ENCODE measurements at places on chromosomes 12 and 14.

DNA sequence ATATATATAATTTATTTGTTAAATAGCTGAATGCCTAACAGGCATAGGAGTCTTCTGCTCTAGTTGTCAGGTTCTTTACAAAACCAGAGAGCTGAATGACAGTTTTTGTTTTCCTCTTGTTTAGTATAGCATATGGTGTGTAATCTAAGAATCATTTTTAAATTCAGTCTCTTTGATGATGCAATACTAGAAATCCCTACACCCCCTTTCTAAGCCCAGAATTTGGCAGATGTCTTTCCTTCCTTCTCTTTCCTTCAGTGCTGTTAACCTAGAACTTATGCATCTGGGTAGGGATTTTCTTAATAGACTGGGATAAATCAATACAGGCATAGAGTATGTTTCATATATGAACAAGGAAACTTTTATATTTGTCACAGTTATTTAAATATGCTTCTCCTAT, 198.1 kb downstream of the KCNH5 start:
- DNase-seq = no peak

GRCh38 chr12:65556676-65557437, 267.4 kb upstream of the HMGA2 start:
- peak; percentile 84 for DNase-seq

DNA sequence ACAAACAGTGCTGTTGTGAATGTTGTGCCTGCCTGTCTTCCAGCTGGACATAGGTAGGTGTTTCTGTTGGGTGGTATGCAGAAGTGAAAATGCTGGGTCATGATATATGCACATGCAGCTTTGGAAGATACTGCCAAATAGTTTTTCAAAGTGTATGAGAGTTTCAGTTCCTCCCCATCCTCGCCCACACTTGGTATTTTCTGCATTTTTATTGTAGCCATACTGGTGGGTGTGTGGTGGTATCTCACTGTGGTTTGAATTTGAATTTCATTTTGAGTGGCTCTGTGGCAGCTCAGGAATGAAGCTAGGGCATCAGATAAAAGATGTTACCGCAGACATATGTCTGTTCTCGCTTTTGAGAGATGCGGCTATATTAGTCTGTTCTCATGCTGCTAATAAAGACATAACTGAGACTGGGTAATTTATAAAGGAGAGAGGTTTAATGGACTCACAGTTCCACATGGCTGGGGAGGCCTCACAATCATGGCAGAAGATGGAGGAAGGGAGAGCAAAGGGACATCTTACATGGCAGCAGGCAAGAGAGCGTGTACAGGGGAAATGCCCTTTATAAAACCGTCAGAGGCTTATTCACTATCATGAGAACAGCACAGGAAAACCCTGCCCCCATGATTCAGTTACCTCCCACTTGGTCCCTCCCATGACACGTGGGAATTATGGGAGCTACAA, 183.1 kb downstream of the CAND1 start:
- no peak for DNase-seq

DNA sequence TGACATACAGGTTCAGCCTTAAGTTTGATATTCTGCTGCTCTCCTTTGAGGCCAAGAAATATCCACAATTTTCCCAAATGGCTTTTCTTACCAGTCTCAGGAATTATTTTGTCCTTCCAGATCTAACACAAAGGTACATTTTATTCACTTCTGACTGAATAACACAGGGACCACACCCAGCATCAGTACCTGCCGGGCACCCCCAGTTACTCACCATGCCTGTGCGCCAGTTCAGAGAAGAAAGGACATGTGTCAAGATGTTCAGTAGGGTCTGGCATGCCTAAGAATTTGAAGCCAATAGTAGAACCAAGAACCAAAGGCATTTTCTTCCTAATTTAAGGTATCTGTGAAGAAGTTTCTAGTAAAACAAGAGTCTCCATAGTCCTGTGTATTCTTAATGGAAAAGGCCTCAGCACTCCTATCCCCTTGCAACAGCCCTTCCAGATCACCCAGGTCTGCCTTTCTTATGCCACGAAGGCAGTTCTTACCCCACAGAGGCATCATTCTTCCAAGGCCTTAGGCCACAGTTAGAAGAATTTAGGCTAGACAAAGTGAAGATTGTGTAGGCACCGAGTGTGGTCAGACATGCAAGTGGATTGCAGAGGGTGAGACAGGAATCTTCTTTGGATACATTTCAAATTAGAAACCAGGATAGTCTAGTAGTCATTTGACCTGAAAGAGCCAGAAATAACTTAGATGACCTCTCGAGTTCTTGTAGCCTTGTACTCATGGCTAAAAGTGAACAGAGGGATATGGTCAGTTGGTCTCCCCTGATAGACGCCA, 140.1 kb upstream of the HIF1A start:
- DNase-seq = no peak

DNA sequence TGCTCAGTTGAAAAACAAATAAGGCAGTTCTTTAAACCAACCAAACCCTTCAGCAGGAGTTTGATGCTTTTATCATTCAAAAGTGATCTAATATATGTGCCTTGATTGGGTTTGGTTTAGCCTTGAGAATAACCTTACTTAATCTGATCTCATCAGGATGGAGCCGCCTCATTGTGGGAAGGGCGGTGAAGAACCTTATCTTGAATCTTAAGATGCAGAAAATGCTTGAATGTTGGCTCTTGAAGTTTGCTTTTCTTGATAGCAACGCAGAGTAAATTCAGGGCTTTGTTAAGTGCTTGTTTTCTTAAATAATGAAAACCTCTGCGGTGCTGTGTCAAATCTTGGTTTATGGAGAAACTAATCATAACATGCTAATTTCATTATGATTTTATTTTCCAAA, 138.2 kb downstream of the MON2 start:
- peak; percentile 31 for DNase-seq

GRCh38 chr12:130761537-130762318, 45.6 kb upstream of the RIMBP2 start:
- DNase-seq = peak; percentile 73

- no peak for DNase-seq
Observed at GRCh38 chr12:123634142-123634561, 523 bp downstream of the GTF2H3 start.

- no peak for DNase-seq
Observed at GRCh38 chr12:2651068-2651965, 143.5 kb upstream of the FKBP4 start.

DNA sequence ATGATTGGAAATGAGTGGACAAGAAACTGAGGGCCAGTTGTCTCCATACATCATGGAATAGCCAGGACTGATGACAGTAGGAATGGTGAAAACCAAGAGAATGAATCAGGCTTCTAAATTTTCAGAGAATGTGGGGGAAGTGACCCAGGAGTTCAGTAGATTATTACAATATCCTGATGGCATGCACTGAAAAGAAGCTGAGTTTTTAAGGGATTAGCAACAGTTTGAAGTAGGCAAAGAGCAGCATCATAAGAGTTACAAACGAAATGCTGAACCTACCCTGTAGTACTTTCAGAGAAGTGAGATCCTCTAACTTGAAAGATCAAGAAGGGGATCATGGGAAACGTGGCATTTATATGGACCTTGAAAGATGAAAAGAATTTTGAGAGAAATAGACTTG, 13.2 kb downstream of the SLC2A14 start:
- DNase-seq = no peak

DNA sequence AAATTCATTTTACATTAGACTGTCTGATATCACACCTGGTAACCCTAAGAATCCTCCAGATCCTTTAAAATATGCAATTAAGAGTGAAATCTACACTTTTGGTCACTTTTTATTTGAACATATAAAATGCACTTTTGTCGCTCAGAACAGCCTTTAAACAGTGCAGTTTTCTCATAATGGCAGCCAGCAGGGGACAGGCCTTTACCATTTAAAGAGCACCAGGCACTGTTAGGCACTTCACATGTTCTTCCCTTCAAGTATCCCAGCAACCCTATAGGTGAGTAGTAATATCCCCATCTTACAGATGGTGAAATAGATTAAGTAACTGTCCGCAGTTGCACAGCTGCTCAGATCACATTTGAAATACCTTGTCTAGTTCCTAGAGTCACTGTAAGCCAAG, 11.3 kb upstream of the SAMD4A start:
- no peak for DNase-seq

- DNase-seq = no peak
Observed at GRCh38 chr12:82223426-82223825, 134.8 kb downstream of the CCDC59 start.

DNA sequence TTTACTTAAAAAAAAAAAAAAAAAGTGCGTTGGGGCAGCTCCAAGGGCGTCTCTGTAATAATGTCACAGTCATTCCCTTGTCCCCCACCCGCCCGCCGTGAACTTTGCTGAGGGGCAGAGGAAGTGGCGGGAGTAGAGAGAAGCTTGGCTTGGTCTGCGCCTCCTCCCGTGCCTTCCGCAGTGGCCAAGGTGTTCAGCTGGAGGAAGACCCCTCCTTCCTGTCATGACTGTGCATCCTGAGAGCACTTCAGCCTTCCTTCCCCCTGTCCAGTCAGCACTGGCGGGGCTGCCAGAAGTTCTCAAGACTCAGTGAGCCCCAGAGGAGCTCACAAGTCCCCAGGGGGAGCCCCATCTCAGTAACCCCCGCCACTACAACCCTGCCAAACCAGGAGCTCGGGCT, 32.2 kb downstream of the AACS start:
- no peak for DNase-seq

DNA sequence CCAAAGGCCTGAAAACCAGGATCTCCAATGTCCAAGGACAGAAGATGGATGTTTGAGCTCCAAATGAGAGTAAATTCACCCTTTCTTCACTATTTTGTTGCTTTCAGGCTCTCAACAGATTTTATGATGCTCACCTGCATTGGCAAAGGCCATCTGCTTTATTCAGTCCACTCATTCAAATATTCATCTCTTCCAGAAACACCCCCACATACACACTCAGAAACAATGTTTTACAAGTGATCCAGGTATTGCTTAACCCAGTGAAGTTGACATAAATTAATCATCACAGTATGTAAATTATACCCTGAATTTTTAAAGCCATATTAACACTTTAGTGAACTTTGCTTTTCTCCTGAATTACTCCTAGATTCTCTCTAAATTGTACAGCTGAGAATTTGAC, 63.3 kb downstream of the DUSP6 start:
- no peak for DNase-seq

GRCh38 chr12:89314060-89314761, 38.1 kb downstream of the DUSP6 start:
- DNase-seq = no peak

- no peak for DNase-seq
Observed at GRCh38 chr12:56153678-56154065, 1.3 kb downstream of the MYL6B start.

DNA sequence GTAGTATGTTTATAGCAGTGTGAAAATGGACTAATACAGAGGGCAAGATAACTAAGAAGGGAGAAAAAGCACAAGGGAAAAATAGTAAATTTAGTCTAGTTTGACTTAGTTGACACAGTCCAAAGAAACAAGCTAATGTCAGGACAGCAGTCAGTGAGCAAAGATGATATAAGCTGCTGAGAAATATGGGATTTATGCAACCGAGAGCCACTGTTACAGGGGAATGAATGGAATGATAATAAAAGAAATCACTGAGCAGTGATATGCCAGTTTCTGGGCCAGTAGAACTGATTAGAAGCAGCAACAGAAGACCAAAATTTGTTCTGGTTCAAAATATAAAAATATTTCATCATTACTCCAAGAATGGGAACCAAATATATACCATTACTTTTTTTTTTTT, 60.1 kb downstream of the R3HDM2 start:
- DNase-seq = no peak

- DNase-seq = no peak
Observed at GRCh38 chr14:87155856-87156488, 837.0 kb downstream of the GALC start.

GRCh38 chr14:31244626-31245025, 37.0 kb upstream of the HECTD1 start:
- DNase-seq = no peak

DNA sequence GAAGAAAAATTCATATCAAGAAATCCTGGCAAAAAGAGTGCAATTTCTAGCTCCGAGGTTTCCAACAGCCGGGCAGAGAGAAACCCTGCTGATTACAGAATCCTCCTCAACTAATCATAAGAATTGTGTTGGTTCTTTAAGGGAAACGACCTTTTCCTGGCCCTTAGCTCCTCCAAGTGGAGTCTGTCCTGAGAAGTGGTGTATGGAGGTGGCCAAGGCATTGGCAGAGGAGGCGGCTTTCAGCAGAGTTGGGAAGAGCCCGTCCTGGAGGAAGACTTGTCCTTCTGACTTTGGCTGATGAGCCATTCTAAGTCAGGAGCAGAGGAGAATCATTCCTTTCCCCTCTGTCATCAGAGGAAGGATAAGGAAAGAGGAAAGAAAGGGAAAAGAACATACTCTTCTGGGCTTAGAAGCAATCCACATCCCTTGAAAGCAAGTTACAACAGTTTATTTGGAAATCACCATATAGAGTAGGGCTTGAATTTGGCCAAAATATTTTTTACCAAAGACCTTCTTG, 46.5 kb upstream of the PTCSC3 start:
- DNase-seq = no peak

GRCh38 chr12:15599266-15600037, 189.7 kb downstream of the EPS8 start:
- DNase-seq = no peak

- no peak for DNase-seq
Observed at GRCh38 chr12:76997011-76997780, 68.2 kb downstream of the E2F7 start.

DNA sequence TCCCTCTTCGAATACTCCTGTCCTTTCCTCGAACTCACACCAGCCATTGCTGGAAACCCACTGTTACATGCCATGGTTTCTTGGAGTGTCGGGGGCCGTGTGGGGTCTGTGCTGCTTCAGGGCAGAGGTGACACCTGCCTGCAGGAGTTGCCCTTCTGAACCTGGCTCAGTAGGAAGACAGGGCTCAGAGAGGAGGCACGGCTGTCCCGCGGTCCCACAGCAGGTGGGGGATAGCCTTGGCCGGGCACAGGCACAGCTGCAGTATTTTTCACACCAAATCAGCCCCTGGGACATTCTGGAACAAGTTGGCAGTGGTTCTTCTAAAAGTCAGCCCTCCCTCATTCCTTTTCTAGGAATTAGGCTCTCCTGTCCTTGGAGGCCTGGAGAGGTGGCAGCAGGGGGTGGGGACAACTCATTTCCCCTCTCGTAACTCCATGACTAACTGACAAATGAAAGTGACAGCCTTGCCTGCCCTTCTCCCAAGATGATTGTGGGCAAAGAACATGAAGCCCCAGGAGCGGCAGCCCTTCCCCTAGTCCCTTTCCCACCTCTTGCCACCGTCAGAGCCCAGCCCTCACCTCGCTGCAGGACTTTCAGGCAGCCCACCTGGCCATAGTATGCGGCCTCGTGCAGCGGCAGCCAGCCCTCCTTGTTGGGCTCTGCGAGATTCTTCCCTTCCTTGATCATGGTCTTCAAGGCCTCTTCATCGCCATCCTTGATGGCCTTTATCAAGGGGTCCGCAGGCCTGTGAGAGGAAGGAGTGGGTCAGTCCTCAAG, 22.4 kb downstream of the ASB2 start:
- DNase-seq = no peak

All from OCI-M1 (cell line).